Fibroblast of skin of right biceps (primary cell): ENCODE measurements at places on chromosomes 12 and 14.
A peak's percentile ranks its signal among the peaks of the same experiment; 100 is the strongest.

- DNase-seq = no peak
Observed at GRCh38 chr12:121176826-121177529, 33.0 kb upstream of the P2RX4 start.

DNA sequence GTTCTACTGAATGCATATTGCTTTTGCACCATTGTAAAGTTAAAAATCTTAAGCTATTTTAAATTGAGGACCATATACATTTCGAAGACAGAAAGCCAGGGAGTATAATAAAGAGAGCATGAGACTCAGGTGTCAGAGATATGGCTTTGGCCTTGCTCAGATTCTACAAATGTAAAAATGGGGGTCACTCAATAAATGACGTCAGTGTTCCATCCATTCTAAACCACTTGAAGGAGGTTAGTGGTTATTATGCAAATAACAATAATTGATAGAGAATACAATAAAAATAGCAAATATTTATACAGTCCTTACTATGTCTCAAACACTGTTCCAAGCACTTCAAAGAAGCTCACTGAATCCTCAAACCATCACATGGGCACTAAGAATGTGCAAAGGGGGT, 20.1 kb downstream of the RTN1 start:
- no peak for DNase-seq

- no peak for DNase-seq
Observed at GRCh38 chr14:22977434-22977683, 5.0 kb downstream of the AJUBA start.

- no peak for DNase-seq
Observed at GRCh38 chr12:46574847-46575246, 202.3 kb upstream of the SLC38A2 start.

- DNase-seq = no peak
Observed at GRCh38 chr12:32876004-32876403, 20.6 kb downstream of the PKP2 start.

- peak; percentile 45 for DNase-seq
Observed at GRCh38 chr14:102507081-102507856, 2.3 kb downstream of the ANKRD9 start.

DNA sequence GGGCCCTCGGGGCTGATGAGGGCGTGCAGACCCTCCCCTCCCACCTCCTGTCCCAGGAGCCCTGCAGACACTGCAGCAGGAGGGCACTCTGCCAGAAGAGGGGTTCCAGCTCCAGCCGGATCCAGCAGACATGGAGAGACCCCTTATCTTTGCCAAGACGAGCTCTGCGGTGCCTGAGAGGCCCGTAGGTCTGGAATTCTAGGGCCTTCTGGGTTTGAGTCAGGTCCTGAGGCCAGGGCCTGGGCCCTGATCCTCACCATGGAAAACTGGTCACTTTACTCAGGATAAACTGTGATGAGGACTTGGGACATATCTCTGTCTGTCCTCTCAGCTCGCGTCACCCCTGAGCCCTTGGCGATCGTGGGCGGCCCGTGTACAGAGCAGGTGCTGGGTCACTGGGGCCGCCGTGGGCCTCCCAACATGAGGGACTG, 13.8 kb downstream of the MEG3 start:
- DNase-seq = no peak

- no peak for DNase-seq
Observed at GRCh38 chr12:14058717-14059116, 77.3 kb upstream of the GRIN2B start.

DNA sequence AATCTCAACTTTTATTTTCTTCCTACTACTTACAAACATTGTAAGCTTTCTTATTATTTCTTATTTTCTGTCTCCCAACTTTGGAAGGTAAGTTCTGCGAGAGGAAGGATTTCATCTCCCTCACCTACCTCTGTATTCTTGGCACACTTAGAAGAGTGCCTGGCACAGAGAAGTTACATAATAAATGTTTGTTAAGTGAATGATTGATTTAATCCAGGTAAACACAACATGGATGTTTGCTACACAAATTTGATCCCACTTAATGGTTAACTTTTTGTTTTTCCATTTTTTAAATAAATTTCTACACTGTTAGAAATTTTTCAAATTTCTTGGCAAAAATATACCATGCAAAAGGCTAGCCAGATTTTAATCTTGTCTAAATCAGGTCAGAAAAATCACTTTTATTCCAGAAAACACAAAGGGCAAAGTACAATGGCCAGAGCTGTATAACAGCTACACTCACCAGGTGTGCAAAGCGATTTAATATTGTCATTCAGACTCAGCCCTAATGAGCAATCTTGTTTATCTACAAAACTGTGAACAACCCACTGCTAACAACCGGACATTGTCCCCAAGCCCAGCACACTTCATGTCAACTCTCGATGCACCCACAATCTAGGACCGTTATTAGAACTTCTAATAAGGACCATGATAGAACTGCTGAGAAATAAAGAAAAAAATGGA, 222.1 kb upstream of the EEA1 start:
- no peak for DNase-seq

- DNase-seq = no peak
Observed at GRCh38 chr12:108911915-108912314, 32.0 kb downstream of the DAO start.

DNA sequence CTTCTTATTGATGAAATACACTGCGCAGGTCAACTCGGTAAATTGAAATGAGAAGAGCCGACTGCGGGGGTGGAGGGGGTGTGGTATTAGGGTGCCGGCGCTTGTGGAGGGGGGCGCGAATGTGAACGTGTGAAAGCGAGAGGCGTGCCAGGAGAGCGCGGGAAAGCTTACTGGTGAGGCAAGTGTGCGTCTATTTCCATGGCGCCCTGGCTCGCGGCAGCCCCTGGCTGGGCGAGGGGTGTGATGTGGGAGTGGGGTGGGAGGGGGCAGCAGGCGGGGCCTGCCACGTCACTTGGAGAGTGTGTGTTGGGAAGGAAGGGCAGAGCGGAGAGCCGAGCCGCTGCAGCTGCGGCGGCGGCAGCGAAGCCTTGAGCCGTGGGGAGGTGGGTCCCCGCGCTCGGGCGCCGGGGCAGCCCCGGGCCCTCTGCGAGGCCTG, 88.8 kb downstream of the GALNT8 start:
- peak; percentile 38 for DNase-seq
